Right atrium auricular region (tissue), 2 donors: ENCODE measurements at places on chromosomes 11 and 22.

GRCh38 chr11:72039031-72039855 is 40.5 kb downstream of the IL18BP start:
- no peak for DNase-seq

- DNase-seq = no peak
Observed at GRCh38 chr11:71066311-71066710, 186.1 kb downstream of the SHANK2 start.

- DNase-seq = no peak
Observed at GRCh38 chr11:2655016-2655719, 44.6 kb downstream of the KCNQ1OT1 start.

DNA sequence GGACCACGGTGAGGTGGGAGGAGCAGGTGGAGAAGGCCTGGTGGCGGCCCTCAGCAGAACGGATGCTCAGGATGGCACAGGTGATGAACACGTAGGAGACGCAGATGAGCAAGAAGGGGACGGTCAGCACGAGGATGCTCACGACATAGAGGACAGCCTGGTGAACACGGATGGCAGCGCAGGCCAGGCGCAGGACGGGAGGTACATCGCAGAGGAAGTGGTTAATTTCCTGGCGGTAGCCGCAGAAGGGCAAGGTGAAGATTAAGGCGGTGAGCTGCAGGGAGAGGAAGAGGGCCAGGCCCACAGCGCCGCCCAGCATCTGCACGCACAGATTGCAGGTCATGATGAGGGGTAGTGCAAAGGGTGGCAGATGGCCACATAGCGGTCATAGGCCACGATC is 24.0 kb upstream of the OR10W1 start:
- DNase-seq = no peak

DNA sequence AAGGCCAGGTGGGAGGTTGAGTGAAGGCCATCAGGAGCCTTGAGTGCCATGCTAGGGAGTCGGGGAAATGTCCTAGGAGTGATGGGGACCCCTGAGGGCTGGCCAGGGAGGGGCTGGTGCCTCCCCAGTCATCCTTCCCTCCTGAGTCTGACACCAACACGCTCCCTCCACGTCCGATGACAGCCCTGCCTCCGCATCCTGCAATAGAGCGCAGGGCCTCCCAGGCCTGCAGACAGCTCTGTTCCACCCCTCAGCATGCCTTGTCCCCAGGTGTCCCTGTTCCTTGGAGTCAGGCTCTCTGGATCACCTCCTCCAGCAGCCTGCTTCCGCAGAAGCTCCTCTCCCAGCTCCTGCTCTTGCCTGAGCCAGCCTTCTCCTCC is 3.1 kb downstream of the RAC2 start:
- no peak for DNase-seq

GRCh38 chr11:61049063-61049377 is 53.3 kb upstream of the CD5 start:
- DNase-seq = no peak

DNA sequence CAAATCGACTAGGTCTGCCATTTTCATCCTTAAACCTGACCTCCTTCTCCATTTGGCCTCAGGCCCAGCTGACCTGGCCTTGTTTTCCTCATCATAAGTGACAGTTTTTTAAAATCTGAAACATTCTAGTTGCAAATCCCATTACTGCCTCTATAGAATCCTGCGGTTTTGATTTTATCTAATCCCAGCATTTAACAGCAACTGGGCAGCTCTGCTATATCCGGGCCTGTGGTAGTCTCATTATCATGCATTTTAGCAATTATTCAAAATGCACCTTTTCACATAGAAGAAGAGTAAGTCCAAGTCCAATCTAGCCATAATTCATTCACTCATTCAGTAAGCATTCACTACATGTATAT is 28.6 kb upstream of the BIRC3 start:
- DNase-seq = no peak

- no peak for DNase-seq
Observed at GRCh38 chr11:30603357-30603756, 17.2 kb upstream of the MPPED2 start.

- DNase-seq = no peak
Observed at GRCh38 chr11:96781082-96781481, 391.3 kb downstream of the JRKL start.

DNA sequence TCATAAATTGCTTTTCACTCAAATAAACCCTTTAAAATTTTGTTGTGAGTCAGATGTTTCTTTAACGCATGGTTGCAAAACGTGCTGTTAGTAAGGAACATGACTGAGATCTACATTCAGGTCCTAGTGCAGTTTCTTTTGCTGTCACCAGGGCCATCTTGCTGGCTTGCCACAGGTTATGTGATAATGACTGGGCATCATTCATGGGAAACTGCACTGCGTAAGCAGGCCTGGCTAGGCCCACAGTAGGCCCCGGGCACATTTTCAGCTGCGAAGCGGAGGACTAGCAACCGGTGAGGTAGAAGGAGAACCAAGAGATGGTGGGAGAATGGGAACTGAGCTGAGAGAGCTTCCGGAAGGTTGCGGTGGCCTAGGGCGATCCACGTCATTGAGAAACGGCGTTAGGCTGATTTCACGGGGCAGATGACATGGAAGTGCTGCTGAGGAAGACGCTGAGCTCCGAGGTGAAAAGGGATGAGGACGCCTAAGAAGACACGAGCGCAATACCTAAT is 3.2 kb upstream of the KLHDC7B start:
- DNase-seq = no peak

DNA sequence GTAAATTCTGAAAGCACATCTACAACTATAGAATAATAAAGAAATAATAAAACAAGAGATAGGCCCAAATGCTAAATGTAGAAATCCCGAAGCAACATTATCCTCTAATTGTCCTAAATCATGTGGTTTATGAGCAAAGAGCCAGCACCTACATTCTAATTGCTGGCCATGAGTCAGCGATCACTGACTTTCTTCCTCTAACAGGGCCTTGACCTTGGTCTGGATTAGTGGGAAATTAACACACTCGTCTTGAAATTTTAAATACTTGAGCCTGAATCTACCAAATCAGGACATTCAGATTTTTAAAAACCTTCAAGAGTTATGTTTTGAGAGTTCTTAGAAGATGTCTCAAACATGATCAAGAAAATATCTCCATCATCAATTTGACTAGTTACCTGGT is 727.6 kb downstream of the METTL15 start:
- no peak for DNase-seq

DNA sequence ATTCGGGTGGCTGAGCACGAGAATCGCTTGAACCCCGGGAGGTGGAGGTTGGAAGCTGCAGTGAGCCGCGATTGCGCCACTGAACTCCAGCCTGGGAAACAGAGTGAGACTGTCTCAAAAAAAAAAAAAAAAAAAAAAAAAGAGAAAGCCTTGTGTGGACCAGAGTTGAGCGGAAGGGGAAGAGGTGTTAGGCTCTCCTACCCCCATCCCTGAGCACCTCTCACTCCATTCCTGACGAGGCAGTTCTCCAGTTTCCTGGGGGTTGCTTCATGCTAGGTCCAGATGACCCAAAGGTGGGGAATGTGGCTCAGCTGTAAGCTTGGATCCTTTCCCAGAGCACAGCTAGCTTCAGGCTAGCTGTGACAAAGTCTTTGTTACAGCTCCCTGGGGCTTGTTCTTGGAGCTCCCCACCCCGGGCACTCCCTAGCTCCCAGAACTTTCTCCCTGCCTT is 8.8 kb upstream of the DNAL4 start:
- DNase-seq = peak; percentile 83

DNA sequence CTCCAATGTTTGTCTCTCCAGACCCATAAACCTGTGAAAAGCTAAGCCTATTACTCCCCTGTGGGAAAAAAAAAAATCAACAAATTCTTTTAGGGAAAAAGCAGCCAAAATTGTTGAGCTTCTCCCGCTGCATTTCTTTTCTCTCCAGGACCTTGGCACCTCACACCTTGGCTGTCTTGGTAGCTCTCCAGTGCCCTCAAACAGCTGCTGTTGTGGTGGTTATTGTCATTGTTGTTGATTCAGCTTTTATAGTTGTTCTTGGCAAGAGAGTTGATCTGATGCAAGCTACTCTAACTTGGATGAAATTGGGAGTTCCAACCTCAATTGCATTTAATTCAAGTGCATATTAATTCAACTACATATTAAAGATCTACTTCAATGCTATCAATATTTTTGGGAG is 516.9 kb upstream of the LARGE1 start:
- DNase-seq = no peak

GRCh38 chr11:123702139-123702538 is 39.3 kb downstream of the ZNF202 start:
- DNase-seq = no peak

DNA sequence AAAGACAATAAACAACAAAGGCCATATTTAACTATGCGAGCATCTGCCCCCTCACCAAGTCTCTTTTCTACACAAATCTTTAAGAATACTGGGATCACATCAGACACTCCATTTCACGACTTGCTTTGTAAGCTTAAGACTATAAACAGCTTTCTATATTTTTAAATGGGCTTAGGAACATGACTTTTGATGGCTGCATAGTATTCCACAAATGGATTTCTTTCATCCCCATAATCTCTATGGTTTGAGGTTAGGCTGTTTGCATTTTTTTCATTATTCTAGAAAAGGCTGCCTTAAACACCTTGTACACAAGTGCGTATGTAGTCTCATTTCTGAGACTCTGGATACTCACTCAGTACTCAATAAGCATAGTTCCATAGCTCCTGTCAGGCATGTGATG is 52.8 kb downstream of the DGCR2 start:
- DNase-seq = no peak

DNA sequence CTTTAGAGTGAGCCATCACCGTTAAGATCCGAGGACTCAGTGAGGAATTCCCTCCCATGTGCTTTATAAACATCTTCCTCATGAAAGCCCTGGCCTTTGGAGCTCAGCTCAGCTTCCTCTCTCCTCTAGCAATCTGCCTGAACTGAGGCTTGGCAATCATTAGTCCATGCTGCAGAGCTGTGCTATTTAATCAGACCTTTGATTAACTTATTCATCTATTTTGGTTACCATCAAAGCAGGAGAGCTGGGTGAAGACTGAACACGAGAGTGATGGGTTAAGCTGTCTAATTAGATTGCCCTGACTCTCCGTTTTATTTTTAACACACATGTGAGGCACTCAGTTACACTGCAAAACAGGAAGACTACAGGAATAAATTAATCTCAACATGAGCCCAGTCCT is 351.3 kb downstream of the LARGE1 start:
- no peak for DNase-seq

DNA sequence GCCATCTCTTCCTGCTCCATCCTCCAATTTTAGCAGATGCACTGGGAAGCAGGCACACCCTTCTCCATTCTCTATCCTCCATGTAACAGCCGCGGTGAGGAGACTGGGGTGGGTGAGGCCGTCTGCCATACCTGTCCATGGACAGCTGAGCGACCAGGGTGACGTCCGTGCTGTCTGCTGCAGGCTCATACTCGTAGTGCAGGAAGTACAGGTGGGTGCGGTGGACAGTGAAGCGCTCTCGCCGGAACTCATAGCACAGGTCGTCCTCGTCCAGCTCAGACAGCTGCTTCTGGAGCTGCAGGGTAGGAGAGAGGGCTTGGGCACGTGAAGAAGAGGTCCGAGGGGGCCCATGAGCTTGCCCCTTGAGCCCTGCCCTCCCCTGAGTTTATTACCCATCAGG is 257.8 kb upstream of the SYN3 start:
- no peak for DNase-seq

DNA sequence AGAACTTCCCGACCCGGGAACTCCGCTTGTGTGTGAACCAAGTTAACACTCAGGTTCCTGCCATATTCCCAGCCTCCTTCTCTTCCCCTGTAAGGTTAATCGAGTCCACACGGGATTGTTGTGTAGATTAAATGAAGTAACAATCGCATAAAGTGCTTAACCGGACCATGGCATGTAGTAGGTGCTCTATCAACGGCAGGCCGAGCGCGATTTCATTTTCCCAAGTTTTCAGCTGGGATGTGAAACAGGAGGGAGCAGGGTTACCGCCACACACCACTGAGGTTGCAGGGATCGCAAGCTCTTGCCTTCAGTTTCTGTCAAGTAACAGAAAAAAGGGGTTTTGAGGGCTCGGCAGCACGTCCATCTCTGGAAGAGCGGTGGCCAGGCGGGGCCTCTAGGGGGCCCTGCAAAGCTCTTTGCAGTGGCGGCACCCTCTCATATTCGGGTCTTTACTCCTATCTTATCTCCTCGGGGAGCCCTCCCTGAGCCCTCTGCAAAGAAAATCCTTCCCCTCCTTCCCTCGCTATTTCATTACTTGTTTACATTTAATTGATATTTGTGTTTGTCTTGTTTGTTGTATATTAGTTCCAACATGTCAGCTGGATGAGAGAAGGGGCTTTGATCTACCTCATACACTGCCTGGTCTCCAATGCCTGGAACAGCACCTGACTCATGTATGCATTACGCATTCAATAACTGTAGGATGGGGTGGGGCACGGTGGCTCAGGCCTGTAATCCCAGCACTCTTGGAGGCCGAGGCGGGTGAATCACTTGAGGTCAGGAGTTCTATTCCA is 816 bp upstream of the PLEKHA7 start:
- DNase-seq = no peak

- no peak for DNase-seq
Observed at GRCh38 chr22:47918276-47918921, 1155.9 kb downstream of the TBC1D22A start.

- DNase-seq = no peak
Observed at GRCh38 chr22:50304528-50305392, 2.7 kb downstream of the PLXNB2 start.

DNA sequence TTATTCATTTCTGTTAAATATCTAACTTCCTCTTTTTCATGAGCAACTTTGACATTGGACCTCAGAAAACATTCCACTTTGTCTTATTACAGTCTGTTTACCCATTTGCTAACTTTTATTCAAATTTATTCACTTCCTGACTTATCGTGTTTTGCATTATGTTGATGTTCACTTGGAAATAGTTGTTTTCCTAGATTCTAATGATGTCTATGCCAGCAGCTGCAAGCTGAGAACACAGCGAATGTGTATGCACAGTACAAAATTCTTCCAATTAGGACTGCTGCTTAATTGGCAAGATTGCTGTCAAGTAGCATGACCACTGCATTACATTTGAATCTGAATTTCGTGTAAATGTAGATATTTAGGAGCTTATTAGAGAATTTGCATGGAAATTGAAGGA is 61.5 kb upstream of the GRIA4 start:
- no peak for DNase-seq
